ELR (cell line): ENCODE measurements at places on chromosomes 6 and 20.

DNA sequence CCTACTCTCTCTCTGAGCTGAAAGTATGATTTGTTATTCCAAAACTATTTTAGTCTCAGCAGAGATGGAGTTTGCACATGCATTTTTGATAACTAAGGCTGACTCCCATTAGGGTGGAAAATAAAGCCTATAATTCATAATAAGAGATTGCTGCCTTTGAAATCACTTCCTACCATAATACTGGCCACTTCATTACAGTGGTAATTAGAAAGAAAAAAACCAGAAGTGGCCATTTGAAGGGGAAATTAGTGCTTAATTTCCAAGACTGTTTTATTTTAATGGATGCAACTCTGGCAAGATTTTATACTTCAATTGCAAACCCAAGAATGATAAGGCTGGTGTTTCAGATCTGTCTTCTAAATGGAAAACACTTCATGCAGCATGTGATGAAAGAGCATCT lies 43.4 kb downstream of the SLC35B3 start:
- no peak for DNase-seq

DNA sequence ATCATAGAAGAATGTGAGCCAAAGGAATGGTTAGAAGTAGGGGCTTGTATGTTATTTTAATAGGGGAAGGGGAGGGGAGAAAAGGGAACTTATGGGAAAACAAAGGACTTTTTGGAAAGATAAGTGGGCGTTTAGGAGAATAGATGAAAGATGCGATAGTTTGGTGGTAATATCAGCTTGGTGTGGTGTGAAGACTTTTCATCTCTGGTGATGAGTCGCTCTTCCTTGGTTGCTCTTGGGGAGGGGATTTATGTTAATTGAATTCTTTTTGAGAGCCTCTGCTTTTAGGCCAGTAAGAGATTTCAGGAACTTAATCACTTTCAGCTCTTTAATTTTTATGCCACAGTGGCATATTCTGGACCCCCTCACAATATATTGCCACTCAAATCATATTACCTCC lies 10.8 kb downstream of the HECA start:
- no peak for DNase-seq

- DNase-seq = no peak
These were observed 73.3 kb downstream of the SYNDIG1 start for GRCh38 chr20:24542721-24543120.

DNA sequence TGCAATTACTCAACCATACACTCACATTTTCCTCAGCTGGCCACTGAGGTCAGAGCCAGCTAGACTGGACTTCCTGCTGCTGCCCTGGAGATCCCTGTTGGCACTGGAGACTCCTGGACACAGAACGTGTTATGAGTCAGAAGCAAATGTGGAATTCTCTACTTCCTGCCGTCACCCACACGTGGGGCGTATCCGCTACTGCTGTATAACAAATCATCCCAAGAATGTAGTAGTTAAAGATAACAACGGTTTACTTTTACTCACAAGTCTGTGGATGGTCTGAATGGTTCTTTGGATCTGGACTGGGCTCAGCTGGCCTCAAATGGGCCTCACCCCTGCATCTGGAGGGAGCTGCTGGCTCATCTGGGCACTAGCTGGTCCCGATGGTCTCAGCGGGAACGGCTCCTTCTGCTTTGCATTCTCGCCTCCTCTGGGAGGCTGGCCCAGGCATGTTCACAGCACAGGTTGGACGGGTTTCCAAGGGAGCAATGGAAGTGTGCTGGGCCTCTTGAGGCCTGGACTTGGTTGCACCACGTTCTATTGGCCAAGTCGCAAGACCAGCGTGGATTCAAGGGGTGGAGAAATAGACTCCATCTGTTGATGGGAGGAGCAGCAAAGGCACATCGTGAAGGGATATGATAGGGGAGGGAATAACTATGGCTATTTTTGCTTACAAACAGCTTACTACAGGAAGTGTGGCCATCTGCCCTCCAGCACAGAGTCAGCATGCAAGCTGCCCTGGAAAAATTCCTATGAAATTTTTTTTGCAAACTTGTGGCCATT lies 118.5 kb downstream of the SNX5 start:
- DNase-seq = peak; percentile 99

DNA sequence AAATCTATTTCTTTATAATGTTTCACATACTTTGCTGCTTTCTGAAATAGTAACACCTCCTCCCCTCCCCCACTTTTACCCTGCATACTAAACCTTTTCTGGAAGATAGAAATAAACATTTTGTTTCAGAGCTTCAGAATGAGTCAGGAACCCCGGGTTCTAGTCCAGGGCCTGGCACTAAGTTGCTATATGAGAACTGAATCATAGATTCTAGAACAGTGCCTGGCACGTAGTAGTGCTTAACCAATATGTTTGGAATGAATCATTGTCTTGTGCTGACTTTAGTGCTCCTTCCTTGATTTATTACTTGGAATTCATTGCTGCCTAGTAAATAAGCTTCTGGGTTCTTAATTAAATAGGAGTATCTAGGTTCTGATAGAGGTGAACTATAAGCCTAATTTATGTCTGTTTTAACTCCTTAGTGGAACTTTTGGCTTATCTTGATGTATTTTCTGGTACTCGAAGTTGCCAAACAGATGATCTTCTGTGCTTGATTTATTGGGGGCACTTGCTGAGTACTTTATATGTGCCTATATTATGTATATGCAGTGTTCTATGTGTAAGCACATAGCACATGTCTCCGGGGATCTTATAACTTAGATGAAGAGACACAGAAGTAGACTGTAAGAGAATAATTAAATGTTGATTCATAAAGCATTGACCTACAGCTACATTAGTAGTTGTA lies 18.6 kb downstream of the TAB2 start:
- DNase-seq = peak; percentile 90

GRCh38 chr6:170254315-170255213 lies 36.3 kb downstream of the DLL1 start:
- no peak for DNase-seq

DNA sequence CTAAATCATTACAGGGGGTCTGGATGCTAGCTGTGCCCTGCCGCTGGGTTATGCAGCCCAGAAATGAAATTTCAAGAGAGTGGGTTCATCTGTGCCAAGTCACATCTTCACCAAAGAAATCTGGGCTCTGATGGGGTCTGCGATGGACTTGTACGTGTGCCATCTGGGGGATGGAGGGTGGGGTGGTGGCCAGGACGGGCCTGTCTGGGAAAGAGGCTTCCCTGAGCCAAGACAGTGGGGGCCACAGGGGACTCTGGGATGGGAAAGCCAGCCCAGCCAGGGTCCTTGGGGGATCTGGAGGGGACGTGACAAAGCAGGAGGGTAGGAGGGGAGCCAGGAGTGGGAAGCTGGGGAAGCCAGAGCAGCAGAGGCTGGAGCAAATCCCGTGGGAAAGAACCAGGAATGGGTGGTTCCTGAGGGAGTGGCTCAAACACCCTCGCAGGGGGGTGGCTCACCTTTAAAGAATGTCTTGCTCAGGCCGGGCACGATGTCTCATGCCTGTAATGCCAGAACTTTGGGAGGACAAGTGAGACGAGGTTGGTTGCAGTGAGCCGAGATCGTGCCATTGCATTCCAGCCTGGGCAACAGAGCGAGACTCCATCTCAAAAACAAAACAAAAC lies 36.3 kb upstream of the SULF2 start:
- peak; percentile 40 for DNase-seq

DNA sequence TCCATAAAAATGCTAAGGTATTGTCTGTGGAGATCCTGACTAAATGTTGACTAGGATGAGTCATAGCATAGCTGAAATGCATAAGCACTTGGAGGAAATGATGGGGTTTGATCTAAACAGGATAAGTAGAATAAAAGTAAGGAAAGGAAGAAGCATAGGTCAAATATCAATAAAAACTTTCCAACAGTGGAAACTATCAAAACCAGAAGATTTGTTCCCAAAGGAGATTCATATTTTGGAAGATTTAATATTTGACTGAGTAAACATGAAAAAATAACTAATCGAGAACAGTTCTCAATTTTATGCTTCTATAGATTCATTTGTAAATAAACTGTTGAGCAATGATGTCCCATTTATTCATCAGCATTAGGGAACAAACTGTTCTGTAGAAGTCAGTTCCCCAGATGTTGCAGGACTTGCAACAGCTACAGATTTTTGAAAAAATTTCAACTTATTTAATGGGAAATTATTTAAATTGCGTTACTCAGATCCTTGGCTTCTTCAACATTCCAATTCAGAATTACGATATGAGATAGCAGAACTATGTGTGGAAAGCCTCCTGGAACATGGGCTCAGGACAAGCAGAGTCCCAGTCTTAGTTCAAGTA lies 133.7 kb upstream of the TBX18 start:
- DNase-seq = peak; percentile 83

- DNase-seq = peak; percentile 53
These were observed 197.7 kb downstream of the FAXC start for GRCh38 chr6:99151634-99152346.

GRCh38 chr20:1696521-1697209 lies 39.1 kb upstream of the SIRPG start:
- DNase-seq = no peak

DNA sequence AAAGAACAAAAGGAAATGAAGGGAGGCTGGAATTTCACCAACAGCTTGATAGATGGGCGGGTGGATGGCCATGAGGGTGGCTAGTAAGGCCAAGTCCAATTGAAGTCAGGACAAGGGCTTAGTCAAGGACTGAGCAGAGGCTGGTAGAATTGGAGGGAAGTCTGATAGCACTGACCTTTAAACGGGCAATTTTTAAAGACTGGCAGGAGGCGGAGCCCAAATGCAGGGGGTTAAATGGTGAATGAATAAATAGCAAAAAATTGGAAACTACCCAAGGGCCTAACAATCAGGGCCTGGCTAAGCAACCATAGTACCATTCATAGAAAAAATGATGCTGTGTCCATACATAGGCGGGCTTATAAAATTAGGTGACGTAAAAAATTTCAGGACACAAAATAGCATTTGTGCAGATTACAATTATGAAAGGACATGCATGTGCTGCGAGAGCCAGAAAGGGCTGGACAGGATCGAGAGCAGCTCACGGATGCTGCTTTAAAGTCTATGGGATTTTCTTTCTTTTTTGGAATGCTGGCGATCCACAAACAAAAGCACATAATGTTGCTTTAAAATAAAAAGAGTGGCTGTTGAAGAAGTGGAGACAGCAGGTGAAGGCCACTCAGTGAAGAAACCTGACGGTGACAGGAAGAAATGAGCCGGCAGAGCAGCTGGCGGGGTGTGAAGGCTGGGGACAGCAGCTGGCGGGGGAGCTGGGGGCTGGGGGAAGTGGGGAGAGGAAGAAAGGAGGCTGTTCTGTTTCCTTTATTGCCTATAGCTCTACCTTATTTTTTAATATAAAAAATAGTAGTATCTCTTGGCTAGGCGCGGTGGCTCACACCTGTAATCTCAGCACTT lies 42.8 kb upstream of the TAF8 start:
- DNase-seq = no peak

- DNase-seq = peak; percentile 78
These were observed 739 bp downstream of the GSS start for GRCh38 chr20:34954904-34955230.

DNA sequence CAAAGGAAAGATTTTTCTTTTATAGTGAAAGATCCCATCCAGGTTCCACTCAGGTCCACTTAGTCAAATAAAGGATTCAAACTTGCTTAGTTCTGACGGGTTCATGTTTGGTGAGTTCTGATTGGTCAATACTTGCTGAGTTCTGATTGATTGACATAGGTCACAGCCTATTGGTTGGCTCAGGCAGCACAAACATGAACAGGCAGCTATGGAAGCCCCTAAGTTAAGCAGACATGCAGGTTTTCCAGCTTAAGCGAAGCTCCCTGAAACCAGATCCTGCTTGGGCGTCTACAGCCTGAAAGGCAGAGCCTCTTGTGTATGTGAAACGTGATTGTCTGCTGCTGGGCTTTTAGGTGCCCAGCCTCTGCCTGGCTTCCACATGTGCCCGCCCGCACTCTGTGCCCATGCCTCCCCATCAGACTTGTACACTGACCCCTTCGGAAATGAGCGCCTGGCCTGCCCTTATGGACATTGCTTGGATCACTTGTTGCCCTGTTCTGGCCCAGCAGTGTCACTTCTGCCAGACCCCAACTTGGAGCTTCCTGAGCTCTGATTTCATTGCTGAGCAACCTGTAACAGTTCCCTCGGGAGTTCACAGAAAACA lies 45.4 kb upstream of the ECI2 start:
- DNase-seq = peak; percentile 60

GRCh38 chr6:124613031-124613430 lies 349.2 kb upstream of the RNF217 start:
- DNase-seq = no peak

- DNase-seq = peak; percentile 74
These were observed 107.8 kb downstream of the ZFP64 start for GRCh38 chr20:52083627-52084232.

DNA sequence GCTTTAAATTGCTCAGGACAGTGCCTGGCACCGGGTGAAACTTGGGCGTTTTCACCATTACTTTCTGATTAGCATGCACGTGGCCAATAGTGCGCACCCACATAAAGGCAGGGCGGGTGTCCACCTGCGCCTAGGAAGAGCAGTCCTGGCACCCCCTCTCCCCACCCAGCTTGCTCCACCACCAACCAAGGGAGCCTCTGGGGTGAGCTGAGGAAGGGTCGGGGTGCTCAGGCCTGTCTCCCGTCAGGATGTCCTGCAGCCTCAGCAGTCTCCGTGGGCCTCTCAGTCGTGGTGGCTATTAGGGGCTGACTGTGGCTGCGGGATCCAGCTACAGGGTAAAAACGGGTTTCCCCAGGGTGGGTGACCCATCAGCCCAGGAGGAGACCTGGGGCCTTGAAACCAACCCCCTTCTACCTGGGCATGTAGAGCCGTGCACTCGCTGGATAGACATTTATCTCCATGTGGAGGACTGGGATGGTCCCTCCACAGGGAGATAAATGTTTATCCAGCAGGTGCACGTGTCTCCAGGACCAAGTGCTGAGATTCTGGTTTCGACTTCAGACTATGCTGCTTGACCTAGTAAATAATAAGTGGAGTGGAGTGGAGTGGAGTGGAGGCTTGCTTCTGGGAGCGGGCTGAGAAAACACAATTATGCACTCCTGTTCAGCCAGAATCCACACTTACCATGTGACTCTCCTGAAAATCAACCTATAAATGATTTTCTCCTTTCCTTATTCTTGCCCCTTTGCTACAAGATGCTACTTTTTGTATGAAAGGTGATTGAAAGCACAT lies 91.1 kb downstream of the ZDHHC14 start:
- no peak for DNase-seq

DNA sequence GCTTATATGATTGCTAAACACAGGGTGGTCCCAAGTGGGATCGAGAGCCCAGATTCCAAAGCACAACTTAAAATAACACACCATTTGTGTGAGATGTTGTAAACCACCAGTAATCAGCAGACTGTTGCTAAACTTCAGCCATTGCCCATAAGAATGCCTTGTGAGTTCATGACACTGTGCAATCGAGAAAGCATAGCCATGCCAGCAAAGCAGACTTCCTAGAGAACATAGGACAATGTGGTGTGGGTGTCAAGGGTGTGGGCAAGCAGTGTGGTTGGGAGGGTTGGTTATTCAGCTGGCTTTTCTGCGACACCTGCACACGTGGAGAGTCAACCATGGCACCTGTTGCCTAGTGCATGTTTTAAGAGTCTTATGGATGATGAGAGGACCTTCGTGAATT lies 16.1 kb upstream of the CALHM6 start:
- no peak for DNase-seq

- DNase-seq = no peak
These were observed 7.8 kb downstream of the RAMACL start for GRCh38 chr6:166578536-166579236.
